ENCODE measurements at places on chromosomes 5 and 9. TPM values are rescaled to one million over a fixed set of nuclear protein-coding genes. Genes with fewer than 3 reads are reported as not detected.

DNA sequence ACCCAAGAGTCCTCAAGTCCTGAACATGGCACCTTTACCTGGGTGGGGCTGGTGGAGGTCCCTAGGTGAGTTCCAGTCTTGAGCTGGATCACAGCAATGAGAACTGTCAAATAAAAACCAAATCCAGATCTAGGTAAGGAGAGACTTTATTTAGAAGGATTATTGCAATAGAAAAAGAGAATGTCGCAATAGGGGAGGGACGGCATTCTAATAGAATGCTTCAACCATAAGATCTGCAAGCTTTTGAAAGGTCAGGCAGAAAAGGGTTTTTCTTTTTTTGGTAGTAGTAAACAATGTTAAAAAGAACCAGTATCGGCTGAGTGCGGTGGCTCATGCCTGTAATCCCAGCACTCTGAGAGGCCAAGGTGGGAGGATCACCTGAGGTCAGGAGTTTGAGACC is 5.2 kb upstream of the GCNT1 start:
- no peaks in the 10 kb centered on the region for H3K27me3 ChIP-seq
- no peak overlapping the region for H3K4me3 ChIP-seq
- H3K4me1 ChIP-seq: peaks cover 23% of the 10 kb centered on the region
- H3K36me3 ChIP-seq: no peaks in the 10 kb centered on the region
- no peak for DNase-seq

DNA sequence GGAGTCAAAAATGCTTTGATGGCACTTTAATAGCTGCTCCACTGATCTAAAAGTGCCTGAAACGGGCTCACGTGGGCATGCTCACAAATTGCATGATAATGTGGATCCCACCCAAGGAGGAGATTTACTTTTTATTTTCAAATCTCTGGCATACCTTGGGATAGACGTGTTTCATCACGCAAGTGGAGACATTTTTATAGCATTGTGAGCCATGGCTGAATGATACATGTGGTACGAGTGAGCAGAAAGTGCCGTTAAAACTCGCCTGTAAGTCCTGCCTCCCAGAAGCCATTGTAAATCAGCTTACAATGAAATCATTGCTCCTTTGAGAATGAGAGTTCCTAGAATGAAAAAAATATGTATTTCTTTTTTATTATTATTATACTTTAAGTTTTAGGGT is 514.7 kb downstream of the MAT2B start:
- H3K27ac ChIP-seq: no peak overlapping the region
- no peaks in the 10 kb centered on the region for H3K4me1 ChIP-seq
- no peak overlapping the region for H3K4me3 ChIP-seq
- H3K27me3 ChIP-seq: no peaks in the 10 kb centered on the region
- H3K36me3 ChIP-seq: no peaks in the 10 kb centered on the region

DNA sequence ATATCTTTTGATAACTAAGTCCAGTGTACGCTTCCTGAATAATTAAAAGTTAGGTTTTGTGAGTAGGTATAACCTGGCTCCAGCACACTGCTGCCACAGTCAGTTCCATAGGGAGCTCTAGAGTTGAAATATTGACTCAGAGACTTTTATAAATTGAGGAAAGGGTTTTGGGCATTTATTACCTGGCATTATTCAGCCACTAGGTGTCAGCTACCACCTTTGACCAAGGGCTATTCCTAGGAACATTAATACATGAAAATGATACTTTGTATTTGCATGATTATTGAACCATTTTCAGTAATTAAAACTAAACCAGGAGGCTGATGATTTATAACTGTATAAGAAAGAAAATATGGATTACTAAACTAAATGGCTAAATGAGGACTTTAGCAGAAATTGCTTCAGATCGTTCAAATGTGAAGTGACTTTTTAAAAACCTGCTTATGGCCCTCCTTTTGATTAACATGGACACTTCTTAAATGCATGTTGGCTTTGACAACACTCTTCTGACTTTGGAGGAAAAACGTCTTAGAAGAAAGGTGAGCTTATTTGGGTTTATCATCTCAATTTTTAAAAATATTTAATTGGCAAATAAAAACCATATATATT is 83.0 kb downstream of the SMC2 start:
- H3K4me3 ChIP-seq: no peak overlapping the region
- no peaks in the 10 kb centered on the region for H3K36me3 ChIP-seq
- no peaks in the 10 kb centered on the region for H3K4me1 ChIP-seq
- H3K27ac ChIP-seq: no peak overlapping the region

DNA sequence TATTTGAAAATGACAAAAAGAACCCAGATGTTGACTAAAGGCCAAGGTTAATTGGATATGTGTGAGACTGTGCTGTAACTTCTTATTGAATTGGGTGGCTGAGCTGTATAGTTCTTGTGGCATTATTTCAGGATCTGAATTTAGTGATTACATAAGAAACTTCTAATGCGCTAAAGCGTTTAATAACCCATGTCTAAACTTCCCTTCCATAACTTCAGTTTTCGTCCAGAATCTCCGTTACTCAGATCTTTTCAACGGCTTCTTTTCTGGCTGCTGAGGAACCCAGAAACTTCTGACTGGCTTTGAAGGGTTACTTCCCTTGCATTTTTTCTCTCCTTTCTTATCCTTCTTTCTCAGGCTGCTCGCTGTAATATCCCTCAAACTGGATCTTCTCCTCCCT is 28.1 kb upstream of the C9orf72 start:
- H3K4me1 ChIP-seq: peaks cover 3% of the 10 kb centered on the region
- no peaks in the 10 kb centered on the region for H3K27me3 ChIP-seq
- no peak overlapping the region for H3K4me3 ChIP-seq
- H3K36me3 ChIP-seq: no peaks in the 10 kb centered on the region

DNA sequence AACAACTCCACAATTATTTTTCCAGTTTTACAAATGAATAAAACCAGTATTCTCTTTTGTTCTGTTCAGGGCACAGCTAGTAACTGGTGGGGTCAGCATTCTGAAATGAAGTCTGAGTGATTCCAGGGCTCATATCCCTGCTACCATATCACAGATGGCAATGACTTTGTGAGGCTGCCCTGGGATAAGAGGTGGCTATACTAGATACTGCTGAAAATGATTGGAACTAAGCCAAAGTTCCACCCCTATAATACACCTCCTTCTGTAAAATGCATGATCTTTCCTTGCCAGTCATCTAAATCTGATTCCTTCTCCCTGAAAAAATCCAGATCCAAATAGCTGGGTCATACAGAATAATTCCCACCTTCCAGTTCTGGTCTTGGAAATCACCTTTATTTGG is 14.4 kb downstream of the SLC25A51 start:
- no peak overlapping the region for H3K4me3 ChIP-seq
- H3K36me3 ChIP-seq: peaks cover 62% of the 10 kb centered on the region
- H3K27me3 ChIP-seq: no peaks in the 10 kb centered on the region
- H3K4me1 ChIP-seq: no peaks in the 10 kb centered on the region
- H3K27ac ChIP-seq: no peak overlapping the region
- no peak for DNase-seq

DNA sequence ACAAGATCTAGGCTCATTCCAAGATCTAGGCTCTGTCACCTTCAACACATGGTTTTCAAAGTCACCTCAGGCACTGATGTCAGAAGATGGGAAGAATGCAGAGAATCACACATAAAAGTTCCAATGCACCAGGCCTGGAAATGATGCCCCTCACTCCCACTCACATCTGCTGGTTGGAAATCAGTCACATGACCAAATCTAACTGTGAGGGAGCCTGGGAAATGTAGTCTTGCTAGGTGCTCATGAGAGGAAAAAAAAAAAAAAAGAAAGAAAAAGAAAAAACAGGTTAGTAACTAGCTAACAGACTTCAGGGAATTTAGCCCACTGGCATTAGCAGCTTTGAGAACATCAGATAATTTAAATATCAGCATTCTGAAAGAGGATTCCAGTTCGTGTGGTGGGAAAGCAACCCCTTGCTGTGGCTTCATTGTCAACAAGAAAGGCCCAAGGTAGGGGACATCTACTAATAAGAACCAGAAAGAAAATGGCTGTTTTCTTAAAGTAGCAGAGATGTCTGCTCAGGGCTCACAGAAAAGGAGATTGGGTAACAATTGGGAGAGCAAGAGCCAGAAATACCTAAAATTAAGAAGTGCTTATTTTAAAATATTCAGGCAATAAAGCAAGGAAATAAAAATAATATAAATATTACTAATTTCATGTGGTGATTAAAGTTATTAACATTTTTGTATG is 614.3 kb downstream of the ACTL7B start:
- no peaks in the 10 kb centered on the region for H3K4me1 ChIP-seq
- no peak overlapping the region for H3K27ac ChIP-seq
- no peak overlapping the region for H3K4me3 ChIP-seq
- no peaks in the 10 kb centered on the region for H3K36me3 ChIP-seq

GRCh38 chr5:118793652-118794051 is 194.7 kb downstream of the DTWD2 start:
- no peak overlapping the region for H3K4me3 ChIP-seq
- H3K36me3 ChIP-seq: no peaks in the 10 kb centered on the region
- no peaks in the 10 kb centered on the region for H3K27me3 ChIP-seq
- no peak overlapping the region for H3K27ac ChIP-seq
- DNase-seq: no peak

GRCh38 chr5:136012041-136012804 is 16.6 kb upstream of the TGFBI start:
- H3K4me1 ChIP-seq: no peaks in the 10 kb centered on the region
- no peak for DNase-seq
- no peak overlapping the region for H3K4me3 ChIP-seq
- no peaks in the 10 kb centered on the region for H3K27me3 ChIP-seq
- H3K36me3 ChIP-seq: no peaks in the 10 kb centered on the region

DNA sequence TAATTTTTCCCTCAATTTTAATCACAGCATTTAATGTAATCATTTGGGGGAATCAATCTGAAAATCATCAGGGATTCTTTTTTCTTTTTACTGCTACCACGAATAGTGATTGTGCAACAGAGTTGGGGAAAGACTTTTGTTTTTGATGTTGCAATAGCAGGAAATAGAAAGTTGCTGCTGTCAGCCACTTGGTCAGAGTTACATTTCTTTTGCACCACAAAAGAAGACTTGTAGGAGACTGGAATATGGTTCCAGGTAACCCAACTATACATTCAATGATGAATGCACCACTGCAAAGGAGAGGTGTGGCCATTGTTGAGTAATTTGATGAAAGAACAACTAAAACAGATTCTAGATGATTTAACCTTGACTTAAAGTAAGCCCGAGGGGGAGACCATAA is 46.3 kb upstream of the PALM2AKAP2 start:
- no peaks in the 10 kb centered on the region for H3K4me1 ChIP-seq
- no peak for DNase-seq
- H3K27ac ChIP-seq: no peak overlapping the region
- H3K36me3 ChIP-seq: no peaks in the 10 kb centered on the region
- no peaks in the 10 kb centered on the region for H3K27me3 ChIP-seq

GRCh38 chr9:117448066-117448465 is 33.2 kb upstream of the ASTN2 start:
- no peak for DNase-seq
- H3K36me3 ChIP-seq: no peaks in the 10 kb centered on the region
- no peak overlapping the region for H3K4me3 ChIP-seq
- H3K27me3 ChIP-seq: no peaks in the 10 kb centered on the region
- H3K4me1 ChIP-seq: no peaks in the 10 kb centered on the region
- no peak overlapping the region for H3K27ac ChIP-seq

DNA sequence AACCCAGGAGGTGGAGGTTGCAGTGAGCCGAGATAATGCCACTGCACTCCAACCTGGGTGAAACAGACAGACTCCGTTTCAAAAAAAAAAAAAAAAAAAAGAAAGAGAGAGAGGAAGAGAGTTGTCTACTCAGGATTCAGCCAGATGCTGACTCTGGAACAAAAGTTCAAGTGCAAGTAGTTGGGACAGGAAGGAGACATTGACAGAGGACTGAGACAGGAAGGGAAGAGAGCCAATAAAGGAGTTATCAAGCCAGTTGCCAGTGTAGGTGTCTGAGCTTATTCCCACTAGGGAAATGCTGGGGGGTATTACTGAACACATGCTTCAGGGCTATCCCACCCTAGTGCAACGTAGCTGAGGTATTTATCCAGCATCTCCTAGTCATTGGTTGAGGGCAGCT is 147.7 kb upstream of the SLC1A3 start:
- no peak overlapping the region for H3K4me3 ChIP-seq
- H3K4me1 ChIP-seq: no peaks in the 10 kb centered on the region
- H3K27ac ChIP-seq: no peak overlapping the region
- no peaks in the 10 kb centered on the region for H3K27me3 ChIP-seq
- no peaks in the 10 kb centered on the region for H3K36me3 ChIP-seq

DNA sequence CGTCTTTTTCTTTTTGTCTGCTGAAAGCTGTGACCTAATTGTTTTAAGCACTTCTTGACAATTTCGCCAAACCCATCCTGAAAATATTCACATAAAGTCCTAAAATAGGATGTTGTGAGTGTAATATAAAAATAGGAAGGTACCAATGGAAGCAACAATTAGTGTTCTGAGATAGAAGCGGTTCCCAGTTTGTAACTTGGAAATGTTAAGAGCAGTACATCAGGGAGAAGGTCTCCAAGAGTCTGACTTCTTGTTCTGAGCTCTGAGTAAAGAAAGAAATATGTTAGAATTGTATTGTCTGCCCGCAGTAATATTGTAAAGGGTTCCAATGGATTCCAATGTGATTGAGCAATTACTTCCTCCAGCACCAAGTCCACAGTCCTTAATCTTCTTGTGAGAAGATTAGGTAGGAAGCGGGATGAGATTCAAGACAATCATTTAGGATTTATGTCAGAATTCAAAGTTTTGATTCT is 3.9 kb downstream of the VCAN start:
- H3K27ac ChIP-seq: no peak overlapping the region
- no peak for DNase-seq

DNA sequence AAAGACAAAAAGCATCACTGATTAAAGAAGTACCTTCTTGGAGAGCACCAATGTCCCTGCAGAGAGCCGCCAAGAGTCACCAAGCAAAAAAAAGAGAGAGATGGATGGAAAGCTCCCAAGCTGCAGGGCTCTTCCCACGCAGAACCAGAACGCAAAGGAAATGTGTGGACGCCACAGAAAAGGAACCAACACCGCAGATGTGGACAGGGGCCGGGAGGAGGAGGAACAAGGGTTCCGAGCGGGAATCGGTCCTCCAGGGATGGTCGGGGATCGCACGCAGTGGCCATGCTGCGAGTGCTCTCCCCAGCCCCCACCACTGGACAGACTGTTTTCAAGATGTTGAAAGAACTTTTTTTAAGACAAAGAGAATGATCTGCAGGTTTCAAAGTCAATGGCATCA is 40.2 kb upstream of the ZNF354A start:
- H3K36me3 ChIP-seq: no peaks in the 10 kb centered on the region
- no peaks in the 10 kb centered on the region for H3K27me3 ChIP-seq
- no peak for DNase-seq
- no peak overlapping the region for H3K4me3 ChIP-seq

GRCh38 chr5:137294604-137295003 is 204.5 kb downstream of the SPOCK1 start:
- no peaks in the 10 kb centered on the region for H3K4me1 ChIP-seq
- no peak overlapping the region for H3K27ac ChIP-seq
- H3K27me3 ChIP-seq: no peaks in the 10 kb centered on the region
- no peaks in the 10 kb centered on the region for H3K36me3 ChIP-seq
- no peak overlapping the region for H3K4me3 ChIP-seq

Gene HDAC3
- total RNA-seq: 42.5 TPM

Gene LIFR
- 259 TPM for total RNA-seq

Gene S1PR3
- 12.5 TPM for total RNA-seq

Gene BARHL1
- not detected for total RNA-seq

Gene PIP5K1B
- 20.1 TPM for total RNA-seq

Gene RUSC2
- total RNA-seq: 34.8 TPM

Gene PCDHB8
- total RNA-seq: 0.58 TPM

Gene NPDC1
- total RNA-seq: 189 TPM

Gene PDZD2
- total RNA-seq: 8.9 TPM
